ENCODE measurements at places on chromosomes 1 and 21.
A peak's percentile ranks its signal among the peaks of the same experiment; 100 is the strongest.

DNA sequence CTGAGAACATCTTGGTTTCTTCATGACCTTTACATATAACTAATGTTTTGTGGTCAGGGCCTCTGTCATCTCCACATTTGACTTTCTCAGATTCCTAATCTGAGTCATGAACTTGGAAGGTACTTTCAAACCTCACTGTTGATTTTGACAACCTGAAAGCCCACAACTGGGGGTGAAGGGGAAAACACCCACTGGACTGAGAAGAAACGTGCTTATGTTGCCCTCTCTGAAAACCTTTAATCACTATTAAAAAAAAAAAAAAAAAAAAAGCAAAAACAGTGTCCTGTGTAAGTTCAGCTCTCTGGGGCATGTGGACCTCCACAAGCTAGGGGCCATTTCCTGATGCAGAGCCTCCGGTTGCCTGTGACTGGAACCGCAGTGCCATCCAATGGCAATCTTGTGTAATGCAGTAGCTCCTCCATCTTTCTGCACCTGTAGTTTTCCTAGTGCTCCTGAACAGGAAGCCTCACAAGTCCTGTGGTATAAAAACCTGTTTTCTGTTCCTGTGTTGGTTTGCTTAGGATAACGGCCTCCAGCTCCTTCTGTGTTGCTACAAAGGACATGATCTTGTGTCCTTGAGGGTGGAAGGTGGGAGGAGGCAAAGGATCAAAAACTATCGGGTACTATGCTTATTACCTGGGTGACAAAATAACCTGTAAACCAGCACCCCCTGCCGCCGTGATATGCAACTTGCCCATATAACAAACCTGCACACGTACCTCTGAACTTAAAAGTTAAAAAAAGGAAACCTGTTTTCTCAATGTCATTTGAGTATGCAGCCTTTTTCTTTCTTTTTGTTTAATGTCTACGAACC is 124.5 kb downstream of the ZNF648 start:
- peak; percentile 16 for DNase-seq

GRCh38 chr1:225861834-225862580 is 20.2 kb downstream of the TMEM63A start:
- DNase-seq, result no peak

- no peak for DNase-seq
Measured at GRCh38 chr1:184590163-184590750, 164.4 kb downstream of the EDEM3 start.

- peak; percentile 43 for DNase-seq
Measured at GRCh38 chr1:119743776-119744597, 24.7 kb downstream of the HMGCS2 start.

DNA sequence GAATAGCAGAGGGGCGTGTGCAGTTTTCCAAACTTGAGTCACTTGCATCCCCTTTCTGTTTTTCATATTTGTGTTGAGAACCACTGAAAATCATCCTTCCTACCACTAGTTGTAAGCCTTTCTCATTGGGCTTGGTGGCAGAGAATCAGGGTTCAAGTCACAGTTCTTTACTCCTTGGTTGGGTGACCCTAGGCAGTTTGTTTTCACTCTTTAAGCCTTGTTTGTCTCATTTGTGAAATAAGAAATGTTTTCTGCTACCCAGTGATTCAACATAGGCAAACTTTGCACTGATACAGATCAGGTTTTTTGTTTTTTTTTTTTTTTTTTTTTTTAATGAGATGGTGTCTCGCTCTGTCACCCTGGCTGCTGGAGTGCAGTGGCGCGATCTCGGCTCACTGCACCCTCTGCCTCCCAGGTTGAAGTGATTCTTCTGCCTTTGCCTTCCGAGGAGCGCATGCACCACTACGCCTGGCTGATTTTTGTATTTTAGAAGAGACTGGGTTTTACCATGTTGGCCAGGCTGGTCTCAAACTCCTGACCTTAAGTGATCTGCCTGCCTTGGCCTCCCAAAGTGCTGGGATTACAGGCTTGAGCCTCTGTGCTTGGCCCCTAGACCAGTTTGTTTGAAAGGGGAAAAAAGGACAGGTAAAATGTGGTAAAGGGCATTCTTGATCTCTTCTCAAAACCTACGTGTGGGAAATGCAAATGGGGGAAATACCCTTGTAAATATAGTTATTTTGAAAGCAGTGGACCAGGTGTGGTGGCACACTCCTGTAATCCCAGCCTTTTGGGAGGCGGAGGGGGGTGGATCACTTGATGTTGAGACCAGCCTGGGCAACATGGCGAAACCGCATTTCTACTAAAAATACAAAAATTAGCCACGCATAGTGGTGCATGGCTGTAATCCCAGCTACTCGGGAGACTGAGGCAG is 3.2 kb downstream of the CLIC4 start:
- DNase-seq, result no peak

GRCh38 chr1:41777695-41778094 is 141.0 kb downstream of the HIVEP3 start:
- no peak for DNase-seq

- DNase-seq, result no peak
Measured at GRCh38 chr1:80919426-80919825, 881.3 kb upstream of the ADGRL2 start.

DNA sequence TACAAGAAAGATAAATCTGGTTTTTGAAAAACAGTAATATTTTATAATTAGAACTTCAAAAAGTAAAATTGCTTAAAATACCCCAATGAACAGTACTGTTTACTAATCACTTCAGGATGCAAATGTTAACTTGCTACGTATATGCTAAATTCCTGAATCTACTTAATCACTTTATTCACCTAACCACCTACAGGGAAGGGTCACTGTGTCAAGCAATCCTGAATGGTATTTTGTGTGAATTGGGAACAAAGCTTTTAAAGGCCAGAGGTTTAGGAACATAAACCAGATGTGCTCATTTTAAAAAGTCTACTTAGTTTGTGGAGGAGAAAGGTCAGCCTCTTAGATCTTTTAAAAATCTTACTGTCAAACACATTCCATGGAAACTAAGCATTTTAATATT is 1143.0 kb upstream of the ADGRL2 start:
- no peak for DNase-seq

DNA sequence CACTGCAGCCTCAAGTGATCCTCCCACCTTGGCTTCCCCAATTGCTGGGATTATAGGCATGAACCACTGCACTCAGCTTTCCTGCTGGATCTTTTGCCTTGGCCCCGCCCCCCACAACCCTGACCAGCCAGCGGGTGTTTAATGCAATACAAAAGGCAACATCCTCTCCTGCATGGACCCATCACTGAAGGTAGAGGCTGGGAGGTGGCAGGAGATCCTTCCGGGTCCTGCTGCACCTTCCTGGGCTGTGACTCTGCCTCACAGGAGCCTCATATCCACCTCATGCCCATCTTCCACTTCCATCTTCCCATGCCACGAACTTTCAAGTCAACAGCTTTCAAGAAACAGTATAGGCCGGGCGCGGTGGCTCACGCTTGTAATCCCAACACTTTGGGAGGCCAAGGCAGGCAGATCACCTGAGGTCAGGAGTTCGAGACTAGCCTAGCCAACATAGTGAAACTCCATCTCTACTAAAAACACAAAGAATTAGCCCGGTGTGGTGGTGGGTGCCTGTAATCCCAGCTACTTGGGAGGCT is 11.7 kb upstream of the WNT9A start:
- no peak for DNase-seq

GRCh38 chr1:175750366-175751071 is 7.1 kb upstream of the TNR start:
- no peak for DNase-seq

GRCh38 chr1:21340230-21340945 is 50.1 kb upstream of the ECE1 start:
- no peak for DNase-seq

DNA sequence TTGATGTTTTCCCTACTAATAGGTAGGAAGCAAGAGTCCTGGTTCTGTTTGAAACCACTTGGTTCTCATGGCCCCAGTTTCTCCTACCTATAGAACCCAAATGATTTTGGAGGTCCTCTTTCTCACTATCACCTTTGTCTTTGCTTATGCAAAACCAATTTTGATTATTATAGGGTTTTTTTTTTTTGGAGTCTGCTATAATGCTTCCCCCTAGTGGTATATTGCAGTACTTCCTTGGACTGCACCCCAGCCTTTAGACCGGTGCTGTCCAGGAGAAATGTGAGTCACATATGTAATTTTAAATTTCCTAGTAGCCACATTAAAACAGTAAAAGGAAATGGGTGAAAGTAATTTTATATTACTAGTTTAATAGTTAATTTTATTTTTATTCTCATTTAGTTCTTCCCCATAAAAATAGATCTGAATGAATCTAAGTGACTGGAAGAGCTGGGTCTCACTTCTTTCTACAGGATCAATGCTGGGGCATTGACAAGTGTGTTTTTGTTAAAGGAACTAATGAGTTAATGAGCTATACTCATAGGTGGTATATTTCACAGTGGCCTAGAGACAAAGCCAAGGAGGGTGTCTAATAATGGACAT is 10.6 kb downstream of the FCMR start:
- DNase-seq, result no peak

DNA sequence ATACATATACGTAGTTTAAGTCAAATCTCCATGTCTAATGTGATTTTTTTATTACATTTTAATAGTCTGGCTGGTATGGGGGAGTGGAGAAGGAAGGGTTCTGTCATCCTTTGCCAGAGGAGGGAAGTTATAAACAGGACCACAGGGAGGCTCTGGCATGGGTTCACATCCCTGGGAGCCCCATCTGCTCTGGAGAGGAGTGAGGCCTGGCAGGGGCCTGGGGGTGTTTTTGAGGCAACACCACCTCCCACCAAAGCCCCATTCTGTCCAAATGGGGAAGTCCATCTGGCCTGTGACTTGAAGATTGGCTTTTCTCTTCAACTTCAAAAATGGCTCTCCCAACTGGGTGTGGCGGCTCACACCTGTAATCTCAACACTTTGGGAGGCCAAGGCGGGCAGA is 15.8 kb downstream of the DISP3 start:
- no peak for DNase-seq

GRCh38 chr1:146032631-146033219 is 11.2 kb upstream of the HJV start:
- no peak for DNase-seq

- no peak for DNase-seq
Measured at GRCh38 chr1:8520483-8520966, 202.6 kb downstream of the SLC45A1 start.
